ENCODE measurements at places on chromosomes 4 and X. TPM values are rescaled to one million over a fixed set of nuclear protein-coding genes. Genes with fewer than 3 reads are reported as not detected.

Gene EGF
- total RNA-seq: 15.0 TPM

Gene GIMD1
- total RNA-seq: not detected

Gene FDCSP
- not detected for total RNA-seq

Gene AMBN
- not detected for total RNA-seq

Gene DGAT2L6
- total RNA-seq: not detected

Gene MTMR1
- 13.3 TPM for total RNA-seq

Gene UGT2B15
- not detected for total RNA-seq

Gene CLDN2
- total RNA-seq: not detected

- H3K36me3 ChIP-seq: no peaks in the 10 kb centered on the region
- no peak for DNase-seq
- H3K27me3 ChIP-seq: no peaks in the 10 kb centered on the region
Measured at GRCh38 chr4:163915896-163916295, 421.4 kb downstream of the TMA16 start.

DNA sequence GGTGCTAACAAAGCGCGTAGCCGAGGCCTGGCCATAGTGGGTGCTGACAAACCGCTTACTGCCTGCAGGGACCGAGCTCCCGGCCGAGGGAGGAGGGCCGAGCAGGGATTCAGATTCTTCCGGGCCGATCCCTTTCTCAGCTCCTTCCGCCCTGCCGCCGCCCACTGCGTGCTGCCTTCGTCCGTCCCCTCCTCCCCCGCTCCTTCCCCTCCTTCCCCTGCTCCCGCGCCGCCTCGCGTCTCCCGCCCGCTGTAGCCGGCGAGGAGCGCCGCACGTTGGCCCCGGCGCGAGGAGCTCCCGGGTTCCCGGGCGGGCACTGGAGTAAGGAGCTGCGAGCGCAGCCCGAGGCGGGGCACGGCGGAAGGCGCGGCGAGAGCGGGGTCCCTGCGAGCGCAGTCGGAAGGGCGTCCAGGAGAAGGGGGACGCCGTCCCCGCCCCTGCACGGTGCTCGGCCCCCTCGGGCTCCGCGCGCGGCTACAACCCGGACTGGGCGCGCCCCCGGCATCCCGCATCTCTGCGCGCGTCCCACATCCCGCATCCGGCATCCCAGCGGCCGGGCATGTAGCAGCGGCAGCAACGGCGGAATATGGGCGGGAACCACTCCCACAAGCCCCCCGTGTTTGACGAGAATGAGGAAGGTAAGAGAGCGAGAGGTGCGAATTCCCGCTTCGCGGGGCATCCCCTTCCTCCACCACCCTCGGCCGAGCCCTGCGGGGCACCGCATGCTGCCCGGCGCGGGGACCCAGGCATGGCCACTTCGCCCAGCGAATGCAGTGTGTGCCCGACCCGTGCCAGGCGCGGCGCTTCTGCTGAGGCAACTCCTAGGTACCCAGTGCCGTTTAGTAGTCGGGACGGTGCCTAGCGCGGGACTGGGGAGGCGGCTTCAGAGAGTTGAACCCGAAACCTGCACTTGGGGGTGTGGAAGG, at the start of gene STK32B:
TSS of gene STK32B (plus strand) at position 203 of the 926 bp plus-strand sequence.
- no peak within 1 kb of the TSS for H3K27ac ChIP-seq
- peaks cover 14% of the 10 kb centered on the region for H3K27me3 ChIP-seq
- peak within 1 kb of the TSS; percentile 88 for H3K4me3 ChIP-seq

DNA sequence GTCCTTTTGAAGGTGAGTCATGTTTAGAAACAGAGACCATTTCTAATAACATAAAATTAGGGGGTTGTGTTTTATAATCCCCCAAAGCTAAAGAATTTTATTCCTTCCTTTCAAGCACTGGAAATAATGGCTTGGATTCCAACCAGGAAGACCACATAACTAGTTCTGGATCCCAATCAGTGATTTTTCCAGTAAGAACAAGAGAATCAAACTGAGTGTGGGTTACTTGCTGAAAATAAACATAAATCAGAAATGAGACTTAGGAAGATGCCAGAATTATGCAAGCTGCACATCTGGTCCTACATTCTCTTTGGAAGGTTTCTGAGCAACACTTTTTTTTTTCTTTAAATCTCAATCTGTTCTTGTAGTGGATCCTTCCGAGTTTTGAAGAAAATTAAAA, 76.3 kb downstream of the SOWAHB start:
- no peaks in the 10 kb centered on the region for H3K4me1 ChIP-seq
- no peaks in the 10 kb centered on the region for H3K27me3 ChIP-seq
- H3K27ac ChIP-seq: no peak overlapping the region
- H3K36me3 ChIP-seq: no peaks in the 10 kb centered on the region
- H3K4me3 ChIP-seq: no peak overlapping the region

- no peak overlapping the region for H3K4me3 ChIP-seq
- H3K27me3 ChIP-seq: peaks cover 2% of the 10 kb centered on the region
- no peak overlapping the region for H3K27ac ChIP-seq
- no peaks in the 10 kb centered on the region for H3K4me1 ChIP-seq
- peaks cover 5% of the 10 kb centered on the region for H3K36me3 ChIP-seq
- DNase-seq: no peak
Measured at GRCh38 chr4:608236-608635, 17.1 kb upstream of the PDE6B start.

GRCh38 chr4:172826346-172826745, 342.3 kb upstream of the GALNT7 start:
- H3K36me3 ChIP-seq: no peaks in the 10 kb centered on the region
- no peak for DNase-seq
- H3K4me1 ChIP-seq: no peaks in the 10 kb centered on the region
- H3K4me3 ChIP-seq: no peak overlapping the region

- no peaks in the 10 kb centered on the region for H3K4me1 ChIP-seq
- no peak overlapping the region for H3K27ac ChIP-seq
- no peak for DNase-seq
Measured at GRCh38 chr4:6684656-6685055, 9.0 kb upstream of the S100P start.

DNA sequence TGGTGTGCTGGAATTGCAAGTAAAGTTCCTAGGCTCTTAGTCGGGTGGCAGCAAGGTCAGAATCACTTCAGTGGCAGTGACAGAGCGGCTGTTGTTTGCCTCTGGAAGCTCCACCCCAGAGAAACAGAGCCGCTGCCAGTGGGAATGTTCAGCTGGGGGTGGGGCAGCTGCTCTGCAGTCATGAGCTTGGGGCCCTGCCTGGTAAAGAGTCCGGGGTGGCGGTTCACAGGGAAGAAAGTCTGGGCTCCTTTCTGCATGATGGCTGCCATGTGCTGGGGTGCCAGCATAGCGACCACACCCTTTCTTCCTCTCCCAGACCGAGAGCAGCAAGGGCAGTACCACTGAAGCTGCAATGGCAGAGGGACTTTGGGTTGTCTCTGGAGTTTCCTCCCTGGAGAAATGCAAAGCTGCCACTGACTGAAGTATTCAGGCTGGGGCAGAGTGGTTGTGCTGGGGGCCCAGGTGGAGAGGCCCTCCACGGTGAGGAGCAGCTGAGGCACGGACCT, 108.8 kb upstream of the CENPE start:
- no peak overlapping the region for H3K27ac ChIP-seq
- peaks cover 3% of the 10 kb centered on the region for H3K27me3 ChIP-seq
- no peak overlapping the region for H3K4me3 ChIP-seq
- no peaks in the 10 kb centered on the region for H3K36me3 ChIP-seq
- DNase-seq: no peak
- H3K4me1 ChIP-seq: peaks cover 8% of the 10 kb centered on the region

GRCh38 chr4:103478734-103479133, 241.1 kb downstream of the TACR3 start:
- no peaks in the 10 kb centered on the region for H3K27me3 ChIP-seq
- H3K4me3 ChIP-seq: no peak overlapping the region
- H3K36me3 ChIP-seq: no peaks in the 10 kb centered on the region
- no peak for DNase-seq

DNA sequence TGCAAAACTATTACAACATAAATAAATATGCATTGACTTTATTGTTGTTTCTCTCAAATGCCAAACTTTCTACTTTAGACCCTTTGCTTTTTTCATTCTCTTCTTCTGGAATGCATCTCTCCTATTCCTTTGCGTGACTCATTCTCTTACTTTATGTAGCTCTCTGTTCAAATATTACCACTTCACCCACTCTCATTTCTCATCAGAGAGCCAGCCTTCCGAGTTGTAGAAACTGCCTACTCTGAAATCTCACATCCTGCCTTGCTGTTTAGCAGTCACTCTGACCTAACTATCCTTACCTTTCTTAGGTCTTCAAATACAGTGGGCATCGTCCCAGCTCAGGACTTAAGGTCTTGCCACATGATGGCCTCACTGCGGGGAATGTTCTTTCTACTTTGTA, 143.5 kb downstream of the GALNTL6 start:
- no peak overlapping the region for H3K27ac ChIP-seq
- H3K4me3 ChIP-seq: no peak overlapping the region
- no peaks in the 10 kb centered on the region for H3K36me3 ChIP-seq

DNA sequence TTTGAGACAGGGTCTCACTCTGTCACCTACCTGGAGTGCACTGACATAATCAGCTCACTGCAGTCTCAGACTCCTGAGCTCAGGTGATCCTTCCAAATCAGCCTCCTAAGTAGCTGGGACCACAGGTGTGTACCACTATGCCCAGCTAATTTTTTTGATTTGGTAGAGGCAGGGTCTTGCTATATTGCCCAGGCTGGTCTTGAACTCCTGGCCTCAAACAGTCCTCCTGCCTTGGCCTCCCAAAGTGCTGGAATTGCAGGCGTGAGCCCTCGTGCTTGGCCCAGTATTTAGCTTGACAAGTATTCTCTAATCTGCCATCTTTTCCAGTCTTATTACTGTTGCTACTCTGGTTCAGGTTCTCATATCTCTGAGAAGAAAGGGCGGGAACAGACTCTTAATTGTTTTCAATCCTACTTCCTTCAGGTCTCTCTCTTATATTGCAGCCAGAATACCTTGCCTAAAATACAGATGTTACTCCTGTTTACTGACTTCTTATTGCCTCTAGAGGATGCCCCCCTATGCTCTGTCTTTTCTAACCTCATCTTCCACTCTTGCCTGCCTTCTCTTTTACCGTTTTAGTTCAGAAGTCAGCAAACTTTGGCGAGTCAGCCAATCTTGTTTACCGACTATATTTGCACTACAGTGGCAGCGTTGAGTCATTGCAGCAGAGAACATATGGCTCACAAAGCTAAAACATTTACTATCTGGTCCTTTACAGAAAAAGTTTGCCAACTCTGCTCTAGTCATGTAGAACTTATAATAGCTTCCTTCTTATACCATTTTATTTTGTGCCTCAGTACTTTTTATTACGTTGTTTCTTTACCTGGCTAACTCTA, 19.0 kb downstream of the MRPL1 start:
- H3K27ac ChIP-seq: no peak overlapping the region
- H3K4me3 ChIP-seq: no peak overlapping the region
- no peaks in the 10 kb centered on the region for H3K27me3 ChIP-seq
- H3K4me1 ChIP-seq: peaks cover 15% of the 10 kb centered on the region
- DNase-seq: no peak

- H3K4me1 ChIP-seq: peaks cover 28% of the 10 kb centered on the region
- H3K4me3 ChIP-seq: peak overlapping the region; percentile 88
- peak overlapping the region; percentile 61 for H3K27ac ChIP-seq
- H3K27me3 ChIP-seq: peaks cover 8% of the 10 kb centered on the region
Measured at GRCh38 chr4:52657618-52658501, 1.2 kb downstream of the USP46 start.

GRCh38 chrX:118964252-118964651, 10.2 kb upstream of the LONRF3 start:
- no peak overlapping the region for H3K27ac ChIP-seq
- no peak overlapping the region for H3K4me3 ChIP-seq
- no peaks in the 10 kb centered on the region for H3K36me3 ChIP-seq
- DNase-seq: no peak
- no peaks in the 10 kb centered on the region for H3K4me1 ChIP-seq

DNA sequence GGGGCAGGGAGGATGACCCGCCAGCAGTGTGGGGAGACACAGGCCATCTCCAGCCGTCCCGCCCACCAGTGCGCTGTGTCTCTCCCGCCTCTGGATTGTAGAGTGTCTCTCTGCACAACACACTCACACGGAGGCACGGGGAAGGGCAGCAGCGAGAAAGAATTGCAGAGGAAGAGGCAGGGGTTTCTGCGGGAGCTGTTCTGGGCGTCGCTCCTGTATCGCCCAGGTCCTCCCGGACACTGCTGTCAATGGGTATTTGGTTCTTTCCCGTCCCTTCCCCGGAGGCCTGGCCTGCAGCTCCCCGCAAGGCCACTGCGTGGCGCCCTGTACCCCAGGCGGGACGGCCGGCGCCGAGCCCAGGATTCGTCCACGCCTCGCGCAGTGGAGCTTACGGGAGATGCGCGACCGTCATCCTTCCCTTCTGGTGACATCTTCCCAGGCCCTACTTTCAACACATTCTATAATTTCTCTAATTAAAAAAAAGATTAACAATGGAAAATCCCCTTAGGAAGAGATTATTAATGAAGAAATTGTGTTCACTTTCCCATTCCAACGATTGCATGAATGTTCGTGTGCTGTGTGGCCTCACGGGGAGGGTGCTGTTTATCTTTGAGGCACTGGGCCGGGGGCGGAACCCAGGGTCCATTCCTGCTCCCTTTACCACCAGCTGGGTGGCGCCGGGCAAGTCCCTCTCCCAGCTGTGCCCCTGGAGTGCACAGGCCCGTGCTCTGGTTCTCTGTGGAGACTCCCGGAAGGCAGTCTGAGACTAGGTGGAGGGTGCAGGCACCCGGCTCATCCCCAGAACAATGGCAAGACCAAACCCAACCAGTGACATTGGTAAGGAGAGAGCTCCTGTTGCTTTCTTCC, 95.7 kb downstream of the CPZ start:
- H3K27ac ChIP-seq: no peak overlapping the region
- peaks cover 7% of the 10 kb centered on the region for H3K4me1 ChIP-seq
- DNase-seq: peak; percentile 88

DNA sequence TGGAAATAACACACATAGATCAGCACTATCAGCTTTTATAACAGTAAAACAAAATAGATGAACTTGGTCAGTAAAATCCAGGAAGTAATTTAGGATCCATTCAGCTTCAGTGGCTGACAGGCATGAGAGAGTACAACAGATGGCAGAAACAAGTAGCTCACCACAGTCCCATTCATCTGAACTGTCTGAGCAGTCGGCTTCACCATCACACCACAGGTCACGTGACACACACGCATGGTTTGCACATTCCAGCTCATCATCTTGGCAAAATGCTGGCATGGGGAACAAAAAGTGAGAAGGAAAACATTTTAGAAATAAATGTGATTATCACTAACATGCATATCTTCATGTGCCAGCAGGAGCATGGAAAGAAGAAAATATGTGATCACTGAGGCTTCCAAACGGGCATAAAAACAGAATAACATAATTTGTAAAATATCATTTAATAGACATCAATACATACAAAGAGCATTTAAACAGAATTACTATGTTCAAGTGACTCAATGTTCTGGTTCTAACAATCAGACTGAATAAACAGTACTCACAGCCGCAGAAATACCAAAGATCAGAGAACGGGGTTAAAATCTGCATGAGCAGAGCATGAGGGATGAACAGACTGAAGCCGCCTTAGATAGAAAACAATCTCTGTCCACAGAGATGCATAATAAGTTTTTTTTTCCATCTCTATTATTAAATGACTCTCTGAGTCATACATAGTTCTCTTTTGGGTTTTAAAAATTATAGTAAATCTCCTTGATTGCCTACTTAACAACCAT, 158.1 kb downstream of the ATP10D start:
- H3K27ac ChIP-seq: no peak overlapping the region
- H3K27me3 ChIP-seq: peaks cover 2% of the 10 kb centered on the region
- H3K36me3 ChIP-seq: no peaks in the 10 kb centered on the region
- DNase-seq: no peak
- no peaks in the 10 kb centered on the region for H3K4me1 ChIP-seq

- peaks cover 5% of the 10 kb centered on the region for H3K27me3 ChIP-seq
- no peak for DNase-seq
- H3K4me3 ChIP-seq: no peak overlapping the region
Measured at GRCh38 chr4:55633903-55634302, 2.2 kb downstream of the NMU start.
